ENCODE measurements at places on chromosomes 11 and 22.
A peak's percentile ranks its signal among the peaks of the same experiment; 100 is the strongest.

DNA sequence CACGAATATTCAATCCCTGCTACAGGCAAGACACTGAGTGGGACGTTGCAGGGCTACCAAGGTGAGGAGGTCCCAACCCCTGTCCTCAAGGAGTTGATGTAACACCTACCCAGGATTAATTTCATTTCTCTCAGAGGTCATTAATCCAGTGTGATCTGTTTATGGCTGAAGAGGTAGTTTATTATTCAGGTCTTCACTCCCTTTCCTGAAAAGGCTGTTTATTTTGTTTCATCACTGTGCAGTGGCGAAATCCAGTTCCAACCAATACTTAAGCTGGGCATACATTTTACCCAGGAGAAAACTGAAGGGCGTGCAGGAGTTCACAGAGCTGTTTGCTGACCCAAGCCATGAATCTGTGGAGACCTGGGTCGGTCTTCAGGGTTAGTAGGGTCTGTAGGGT lies 2.7 kb upstream of the PTPRJ start:
- DNase-seq = no peak

DNA sequence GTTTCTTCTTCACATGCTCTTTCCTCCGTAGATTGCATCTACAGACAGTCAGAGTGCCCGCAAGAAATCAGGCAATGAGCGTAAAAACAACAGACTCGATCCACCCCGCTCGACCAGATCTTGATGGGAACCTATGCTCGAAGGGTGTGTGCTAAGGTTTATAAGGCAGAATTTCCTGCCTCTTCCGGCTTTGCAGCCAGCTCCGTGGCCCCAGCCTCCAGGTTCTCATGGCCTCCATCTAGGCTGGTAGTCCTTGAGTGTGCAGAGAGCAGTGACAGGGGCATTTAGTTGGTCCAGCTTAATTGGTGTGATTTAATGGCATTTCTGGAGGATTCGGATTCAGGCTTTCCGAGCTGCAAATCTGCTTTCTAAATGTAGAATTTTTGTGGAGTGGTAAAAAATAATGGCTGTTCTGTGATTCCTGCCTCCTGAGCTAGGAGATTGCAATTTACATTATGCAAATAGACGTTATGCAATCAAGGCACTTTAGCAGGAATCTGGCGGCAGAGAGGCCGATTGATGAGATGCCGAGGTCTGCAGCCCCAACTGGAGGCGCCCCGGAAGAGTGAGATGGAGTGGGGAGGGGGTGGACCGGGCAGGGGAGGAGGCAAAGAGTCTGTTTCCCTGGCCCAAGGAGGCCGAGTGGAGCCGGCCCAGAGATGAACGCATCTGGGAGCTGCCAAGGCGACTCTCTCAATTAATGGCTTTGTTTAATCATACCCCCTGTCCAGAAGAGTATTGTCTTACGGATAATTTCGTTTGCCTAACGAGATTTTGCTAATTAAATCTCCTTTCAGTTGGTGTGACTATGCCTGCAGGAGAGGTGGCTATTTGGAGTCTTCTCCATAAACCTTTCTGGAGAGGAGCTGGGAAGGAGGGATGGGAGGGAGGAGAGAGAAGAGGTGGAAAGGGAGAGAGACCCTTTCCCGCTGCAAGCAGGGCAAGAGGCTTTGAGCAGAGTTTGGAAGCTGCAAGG lies 75.3 kb downstream of the PKNOX2 start:
- DNase-seq = no peak

DNA sequence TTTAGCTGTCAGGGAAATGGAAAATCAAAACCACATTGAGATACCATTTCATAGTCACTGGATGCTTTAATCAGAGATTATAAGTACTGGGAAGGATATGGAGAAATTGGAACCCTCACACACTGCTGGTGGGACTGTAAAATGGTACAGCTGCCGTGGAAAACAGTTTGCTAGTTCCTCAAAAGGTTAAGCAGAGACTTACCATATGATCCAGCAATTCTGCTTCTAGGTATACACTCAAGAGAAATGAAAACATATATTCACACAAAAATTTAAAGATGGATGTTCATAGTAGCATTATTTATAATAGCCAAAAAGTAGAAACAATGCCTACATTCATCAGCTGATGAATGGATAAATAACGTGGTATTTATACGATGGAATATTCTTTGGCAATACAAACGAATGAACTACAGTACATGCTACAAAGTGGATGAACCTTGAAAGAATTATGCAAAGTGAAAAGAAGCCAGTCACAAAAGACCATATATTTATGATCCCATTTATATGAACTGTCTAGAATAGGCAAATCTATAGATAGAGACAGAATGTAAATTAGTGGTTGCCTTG lies 23.0 kb downstream of the RNF121 start:
- no peak for DNase-seq

- peak; percentile 60 for DNase-seq
These were observed 20.3 kb upstream of the WNT7B start for GRCh38 chr22:45997077-45997776.

GRCh38 chr22:49783036-49783746 lies 44.5 kb downstream of the BRD1 start:
- no peak for DNase-seq

DNA sequence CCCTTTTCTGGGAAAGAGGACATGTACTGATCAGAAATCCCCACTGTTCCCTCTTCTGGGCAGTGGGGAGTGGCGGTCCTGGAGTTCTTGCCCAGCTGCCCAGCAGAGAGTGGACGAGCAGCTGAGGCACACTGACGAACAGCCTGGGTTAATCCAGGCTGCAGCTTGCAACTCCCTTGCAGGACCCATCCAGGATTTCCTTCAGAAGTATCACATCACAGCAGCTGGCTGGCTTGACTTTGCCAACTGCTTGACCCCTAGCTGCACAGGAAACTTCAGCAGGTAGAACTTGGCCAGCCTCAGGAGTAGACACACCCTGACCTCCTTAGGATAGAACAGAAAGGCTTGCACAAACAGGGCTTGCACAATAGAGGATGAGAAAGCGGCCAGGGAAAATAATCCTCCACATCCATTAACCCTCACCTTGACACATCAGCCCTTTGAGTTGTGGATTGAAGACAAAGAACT lies 27.9 kb upstream of the FZD4 start:
- DNase-seq = no peak

DNA sequence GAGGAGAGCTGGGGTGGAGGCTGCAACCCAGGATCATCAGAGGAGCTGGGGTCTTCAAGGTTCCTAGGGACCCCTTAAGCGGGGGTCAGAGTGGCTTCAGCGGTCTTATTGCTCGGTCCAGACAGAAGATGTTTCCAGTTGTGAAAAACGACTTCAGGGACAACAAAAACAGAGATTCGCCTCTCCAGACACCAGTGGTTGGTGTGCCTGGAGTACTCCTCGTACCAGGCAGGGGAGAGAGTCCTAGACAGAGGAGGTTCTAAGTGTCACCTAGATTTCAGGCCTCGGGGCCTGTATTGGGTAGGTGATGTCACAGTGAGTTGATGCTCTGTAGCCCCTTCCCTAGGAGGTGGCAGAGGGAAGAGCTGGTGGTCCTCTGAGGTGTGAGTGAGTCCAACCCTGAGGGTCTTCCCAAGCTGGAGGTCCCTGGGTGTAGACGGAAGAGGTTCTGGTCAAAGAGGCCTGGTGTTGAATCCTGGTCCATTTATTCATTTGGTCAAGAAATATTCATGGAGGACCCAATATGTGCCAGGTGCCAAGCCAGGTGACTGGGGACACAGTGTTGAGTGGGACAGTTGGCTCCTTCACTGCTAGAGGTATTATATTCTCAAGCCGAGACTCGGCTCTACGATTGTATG lies 4.4 kb upstream of the IGLL5 start:
- no peak for DNase-seq

GRCh38 chr22:31350410-31350863 lies 4.3 kb upstream of the PATZ1 start:
- no peak for DNase-seq

GRCh38 chr22:46846150-46846831 lies 83.8 kb downstream of the TBC1D22A start:
- DNase-seq = no peak
